ENCODE measurements at places on chromosomes 16 and 17.

DNA sequence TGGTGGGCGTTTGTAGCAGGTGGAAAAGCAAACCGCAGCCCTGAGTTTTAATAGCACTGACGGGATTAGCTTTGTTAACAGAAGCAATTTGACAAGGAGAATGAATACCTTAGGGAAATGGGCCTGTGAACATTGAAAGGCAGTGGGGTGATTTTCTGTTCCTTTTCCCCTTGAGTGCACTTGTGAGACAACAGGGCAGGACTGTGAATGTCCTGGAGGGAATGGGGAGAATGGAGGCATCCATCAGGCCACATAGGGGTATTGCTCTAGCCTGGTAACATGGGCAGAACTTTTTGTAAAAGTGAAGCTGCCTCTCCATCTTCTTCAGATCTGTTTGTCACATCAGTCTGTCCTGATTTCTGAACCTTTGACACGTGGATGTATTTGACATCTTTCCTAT is 26.2 kb downstream of the USP43 start:
- DNase-seq, result no peak

GRCh38 chr16:27374221-27374803 is 27.7 kb upstream of the IL21R start:
- no peak for DNase-seq

DNA sequence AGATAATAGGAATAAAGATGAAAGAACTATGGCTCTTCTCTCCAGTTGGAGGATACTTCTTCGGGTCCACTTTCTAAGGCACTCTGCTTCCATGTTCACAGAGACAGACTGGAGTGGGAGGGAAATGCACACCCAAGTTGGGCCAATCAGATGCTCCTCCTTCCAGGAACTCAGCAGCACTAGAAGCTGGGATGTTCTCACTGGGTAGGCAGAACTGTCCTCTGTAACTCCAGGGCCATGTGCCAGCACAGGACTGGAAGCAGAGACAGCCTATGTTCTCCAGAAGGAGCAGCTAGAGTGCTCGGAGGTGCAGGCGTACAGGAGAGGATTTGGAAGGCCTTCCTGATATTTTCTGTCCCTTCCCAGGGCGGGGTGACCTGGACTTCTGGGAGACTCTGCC is 49.9 kb upstream of the SREBF1 start:
- no peak for DNase-seq

DNA sequence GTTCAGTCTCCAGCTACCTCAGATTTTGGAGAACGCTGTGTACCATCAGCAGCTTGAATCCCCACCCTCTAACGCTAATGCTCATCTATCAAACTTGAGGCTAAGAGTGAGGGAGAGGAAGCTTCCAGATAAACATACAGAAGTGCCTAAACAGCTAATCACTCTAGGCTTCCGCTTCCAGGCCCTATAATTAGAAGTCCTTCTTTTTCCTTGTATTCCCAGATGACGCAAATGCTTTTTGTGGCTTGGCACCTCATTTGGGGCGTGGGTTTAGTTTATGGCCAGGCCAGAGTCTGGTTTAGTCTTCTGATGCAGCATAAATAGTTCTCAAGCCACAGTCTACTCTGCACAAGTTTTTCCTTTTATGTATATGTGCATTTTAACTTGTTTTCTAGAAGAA is 263.4 kb downstream of the BCAS3 start:
- DNase-seq, result peak; percentile 17

GRCh38 chr17:81036197-81036941 is 1.4 kb downstream of the BAIAP2 start:
- DNase-seq, result no peak

- DNase-seq, result no peak
These were observed 26.1 kb downstream of the MEAK7 start for GRCh38 chr16:84478172-84478947.

GRCh38 chr16:27273330-27273669 is 4.7 kb upstream of the NSMCE1 start:
- DNase-seq, result no peak

- no peak for DNase-seq
These were observed 300 bp downstream of the CTRB1 start for GRCh38 chr16:75219088-75219487.

- no peak for DNase-seq
These were observed 1.5 kb upstream of the SREBF1 start for GRCh38 chr17:17837966-17838962.

DNA sequence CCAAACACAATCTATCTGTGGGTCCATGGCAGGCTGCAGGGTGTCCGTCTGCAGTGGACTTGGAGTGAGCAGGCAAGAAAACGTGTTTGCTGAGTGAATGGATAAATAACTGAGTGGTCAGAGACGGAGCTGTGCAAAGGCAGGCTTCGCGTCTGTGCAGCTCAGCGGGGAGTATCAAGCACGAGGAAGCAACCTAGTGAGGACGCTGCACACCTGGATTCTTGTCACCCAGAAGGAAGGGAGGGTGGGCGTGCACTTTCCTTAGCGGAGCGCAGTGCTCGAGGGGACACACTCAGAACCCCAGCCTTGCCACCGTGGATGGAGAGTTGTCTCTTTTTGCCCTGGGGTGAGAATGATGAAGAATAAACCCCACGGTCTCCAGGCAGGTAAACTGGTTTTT is 1.5 kb upstream of the RCVRN start:
- no peak for DNase-seq

Data from forelimb muscle (tissue), 1 donor.